ENCODE measurements at places on chromosomes 11 and 22.

DNA sequence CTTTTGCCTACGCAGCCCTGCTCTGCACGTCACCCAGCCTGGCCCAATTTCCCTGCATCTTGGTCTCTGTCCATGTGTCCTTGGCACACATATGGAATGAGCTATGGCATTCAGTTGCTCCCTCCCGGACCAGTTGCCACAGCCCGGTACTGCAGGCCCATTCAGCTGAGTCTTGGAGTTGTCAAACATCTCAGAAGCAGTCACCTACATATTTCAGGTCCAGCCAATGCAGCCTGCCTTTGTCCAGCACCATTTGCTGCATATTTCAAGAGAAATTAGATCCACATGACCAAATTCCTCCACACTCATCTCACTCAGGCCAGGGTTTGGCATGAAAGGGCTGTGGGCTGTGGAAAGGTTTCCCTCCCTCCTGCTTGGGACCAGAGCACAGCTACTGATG lies 76.8 kb downstream of the MN1 start:
- ATAC-seq: no peak

DNA sequence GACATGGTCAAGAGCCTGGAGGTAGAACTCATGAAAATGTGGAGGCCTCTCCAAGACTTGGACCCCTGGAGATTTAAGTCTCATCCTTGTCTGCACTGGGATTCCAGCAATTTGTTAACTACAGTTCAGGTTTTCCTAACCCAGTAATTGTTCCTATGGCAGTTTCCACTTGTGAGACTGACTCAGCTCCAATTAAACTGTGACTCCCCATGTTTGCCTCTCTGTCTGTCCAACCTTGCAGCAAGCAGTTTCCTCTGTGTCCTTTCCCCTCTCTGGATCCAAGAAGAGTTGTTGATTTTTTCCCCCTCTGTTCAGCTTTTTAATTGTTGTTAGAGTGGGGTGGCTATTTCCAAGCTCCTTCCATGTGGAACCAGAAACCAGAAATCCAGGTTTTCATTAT lies 16.2 kb upstream of the ARHGAP20 start:
- ATAC-seq: no peak

DNA sequence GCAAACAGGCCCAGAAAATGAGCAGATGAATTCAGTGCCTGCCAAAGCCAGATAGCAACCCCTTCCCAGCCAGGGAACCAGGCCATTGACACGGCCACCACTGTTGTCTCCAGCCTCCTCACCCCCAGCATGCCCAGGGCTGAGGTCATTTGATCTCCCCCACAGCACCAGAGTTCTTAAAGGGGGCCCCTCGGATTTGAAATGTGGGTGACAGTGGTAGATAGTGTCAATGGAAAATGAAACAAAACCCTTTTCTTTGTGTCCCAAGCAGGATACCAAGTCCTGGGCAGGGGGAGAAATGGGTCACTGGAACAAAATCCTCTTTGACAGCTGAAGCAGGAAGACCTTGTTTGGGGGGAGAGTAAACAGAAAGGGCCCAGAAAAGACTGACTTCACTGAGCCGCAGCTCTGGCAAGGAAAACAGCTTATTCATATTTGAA lies 14.3 kb upstream of the ACCSL start:
- no peak for ATAC-seq

- ATAC-seq: no peak
Observed at GRCh38 chr11:1754376-1755150, 4.2 kb upstream of the IFITM10 start.

DNA sequence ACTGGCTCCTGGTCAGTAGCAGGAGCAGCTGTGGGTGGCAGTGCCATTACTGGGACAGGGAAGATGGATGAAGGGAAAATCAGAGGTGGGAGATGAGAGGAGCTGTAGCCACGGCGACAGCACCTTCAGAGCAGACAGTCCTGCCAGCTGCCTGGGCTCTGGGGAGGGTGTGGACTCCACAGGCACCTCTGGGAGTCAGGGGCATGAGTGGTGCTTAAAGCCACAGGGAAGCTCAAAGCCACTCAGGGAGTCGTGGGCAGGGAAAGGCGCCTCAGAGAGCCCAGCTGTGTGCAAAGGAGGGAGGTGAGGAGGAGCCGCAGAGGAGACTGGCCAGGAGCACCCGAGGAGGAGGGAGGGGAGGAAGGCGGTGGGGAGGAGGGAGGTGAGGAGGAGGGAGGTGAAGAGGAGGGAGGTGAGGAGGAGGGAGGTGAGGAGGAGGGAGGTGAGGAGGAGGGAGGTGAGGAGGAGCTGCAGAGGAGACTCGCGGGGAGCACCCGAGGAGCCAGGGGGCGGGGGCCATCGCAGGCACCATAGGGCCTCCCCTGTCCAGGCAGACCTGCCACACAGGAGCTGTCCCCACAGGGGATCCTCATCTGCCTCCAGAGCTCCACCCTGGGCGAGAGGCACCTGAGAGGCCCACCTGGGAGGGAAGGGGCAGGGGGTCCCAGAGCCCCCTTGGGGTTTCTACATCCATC lies 977.6 kb downstream of the BRD1 start:
- no peak for ATAC-seq

GRCh38 chr11:70483077-70483861 lies 84.9 kb downstream of the CTTN start:
- no peak for ATAC-seq

DNA sequence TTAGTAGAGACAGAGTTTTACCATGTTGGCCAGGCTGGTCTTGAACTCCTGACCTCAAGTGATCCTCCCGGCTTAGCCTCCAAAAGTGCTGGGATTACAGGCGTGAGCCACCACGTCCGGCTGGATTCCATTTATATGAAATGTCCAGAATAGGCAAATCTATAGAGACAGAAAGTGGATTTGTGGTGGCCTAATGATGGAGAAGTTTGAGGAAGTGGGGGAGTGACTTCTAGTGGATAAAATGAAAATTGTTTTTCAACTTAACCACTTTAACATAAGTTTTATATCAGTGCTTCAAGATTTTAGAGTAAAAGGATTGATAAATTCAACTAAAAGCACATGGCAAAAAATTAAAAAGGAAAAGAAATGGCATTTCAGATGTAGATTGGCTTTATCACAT lies 66.2 kb downstream of the HIPK3 start:
- ATAC-seq: no peak

GRCh38 chr11:128133501-128133900 lies 453.9 kb downstream of the ETS1 start:
- no peak for ATAC-seq

DNA sequence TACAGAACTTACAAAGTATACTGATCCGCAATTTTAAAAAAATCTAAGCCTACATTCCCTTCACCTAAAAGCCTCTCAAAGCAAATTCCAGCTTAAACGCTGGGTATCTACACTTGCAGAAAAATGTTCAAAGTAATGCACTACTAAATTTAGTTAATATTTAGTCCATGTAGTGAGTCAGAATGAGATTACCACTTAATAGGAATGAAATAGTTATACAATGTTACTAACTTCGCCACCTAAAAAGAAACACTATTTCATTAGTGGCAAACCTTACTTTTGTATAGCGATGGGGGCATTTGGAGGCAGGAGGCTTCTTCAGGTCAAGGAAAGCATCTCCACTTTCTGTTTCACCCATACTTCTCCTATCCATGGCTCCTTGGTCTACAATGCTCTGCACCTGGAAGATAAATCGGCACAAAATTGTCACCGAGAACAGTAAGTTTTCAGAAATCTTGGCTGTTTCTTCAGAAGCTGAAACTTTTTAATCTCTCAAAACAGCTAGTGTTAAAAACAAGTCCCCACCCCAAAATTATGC lies 1.2 kb downstream of the EIF4ENIF1 start:
- ATAC-seq: no peak

DNA sequence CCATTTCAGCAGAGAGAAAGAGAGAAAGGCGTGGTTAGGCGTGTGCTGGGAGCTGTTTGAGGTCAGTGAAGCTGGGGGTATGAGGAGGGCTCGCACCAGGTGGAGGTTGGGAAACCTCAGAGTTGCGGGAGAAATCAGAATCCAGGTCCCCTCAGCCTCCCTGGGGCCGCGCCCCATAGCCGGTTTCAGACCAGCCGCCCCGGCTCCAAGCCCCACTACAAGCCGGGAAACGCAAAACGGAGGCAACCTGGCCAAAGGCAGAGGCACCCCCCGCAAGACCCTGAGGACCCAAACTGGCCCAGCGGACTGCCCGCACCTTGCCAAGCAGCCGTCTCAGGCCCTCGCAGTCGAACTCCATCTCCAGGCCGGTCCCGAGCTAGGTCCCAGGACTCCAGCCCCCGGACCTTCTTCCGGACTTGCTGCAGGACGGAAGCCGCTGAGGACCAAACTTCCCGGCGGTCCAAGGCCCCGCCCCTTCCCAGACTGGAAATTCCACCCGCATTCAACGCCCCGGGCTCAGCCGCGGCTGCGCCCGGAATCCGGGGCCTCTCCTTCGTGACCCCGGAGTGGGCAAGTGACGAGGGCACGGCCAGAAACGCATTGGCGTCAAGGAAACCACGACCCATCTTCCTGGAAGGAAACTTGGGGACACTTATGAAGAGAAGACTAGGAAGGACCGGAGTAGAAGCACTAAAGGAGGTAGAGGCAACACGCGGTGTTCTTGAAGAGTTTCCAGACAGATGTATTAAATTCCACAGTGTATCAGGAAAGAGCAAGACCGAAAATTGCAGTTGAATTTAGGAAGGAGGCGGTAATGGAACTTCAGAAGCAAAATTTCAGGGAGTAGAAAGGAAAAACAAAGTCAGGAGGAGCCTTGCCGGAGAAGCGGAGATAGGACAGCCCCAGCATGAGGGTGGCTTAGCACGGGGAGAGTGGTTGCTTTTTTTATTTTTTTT lies at the start of gene UEVLD:
Gene UEVLD (minus strand): TSS at position 438 of the 956 bp plus-strand sequence. CDS start 80 bp downstream, at position 358.
- ATAC-seq: peak; percentile 54

DNA sequence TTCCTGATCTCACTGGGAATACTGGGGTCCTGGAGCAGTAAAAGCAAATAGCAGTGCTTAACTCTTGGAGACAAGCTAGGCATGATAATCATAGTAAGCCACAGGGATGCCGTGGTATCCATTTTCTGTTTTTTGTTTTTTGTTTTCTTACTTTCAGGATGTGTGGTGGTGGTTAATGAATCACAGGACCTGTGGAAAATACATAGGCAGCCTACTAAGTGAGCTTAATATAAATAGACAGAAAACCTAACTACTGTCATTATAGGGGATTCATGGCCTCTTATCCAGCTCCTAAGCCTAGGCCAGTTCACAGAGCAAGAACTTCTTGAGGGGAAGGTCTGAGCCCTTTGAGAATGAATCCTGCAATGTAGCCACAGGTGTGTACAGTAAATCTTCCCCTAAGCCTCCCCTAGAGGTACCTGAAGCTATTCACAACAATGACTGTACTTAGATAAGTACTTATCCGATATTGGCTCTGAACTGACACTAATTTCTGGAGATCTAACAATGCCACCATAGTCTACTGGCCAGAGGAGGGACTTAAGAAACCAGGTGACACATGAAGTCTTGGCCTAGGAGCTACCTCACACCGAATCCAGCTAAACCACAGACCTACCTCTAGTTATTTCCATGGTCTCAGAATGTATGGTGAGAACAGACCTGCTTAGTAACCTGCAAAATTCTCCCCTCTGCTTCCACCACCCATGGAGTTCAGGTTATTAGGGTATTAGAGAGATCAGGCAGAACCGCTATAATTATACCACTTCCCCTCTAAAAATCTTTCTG lies 83.6 kb downstream of the ENTHD1 start:
- ATAC-seq: peak; percentile 38

DNA sequence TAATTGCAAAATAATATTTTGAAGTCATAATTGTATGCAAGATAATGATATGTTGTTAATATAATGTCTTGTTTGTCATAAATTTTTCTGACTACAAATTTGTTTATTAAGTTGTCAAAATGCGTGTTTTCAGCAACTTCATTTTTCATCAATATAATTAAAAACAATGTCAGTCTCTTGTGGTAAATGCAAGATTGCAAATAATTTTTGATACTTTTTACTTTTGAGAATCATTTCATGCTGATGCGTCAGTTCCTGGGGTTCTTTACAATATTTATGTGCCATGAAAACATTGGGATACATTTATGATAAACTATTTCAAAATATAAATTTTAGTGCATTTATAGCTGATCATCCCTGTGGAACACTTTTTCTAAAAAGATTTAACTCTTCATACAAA lies 1504.8 kb downstream of the BRD1 start:
- no peak for ATAC-seq

DNA sequence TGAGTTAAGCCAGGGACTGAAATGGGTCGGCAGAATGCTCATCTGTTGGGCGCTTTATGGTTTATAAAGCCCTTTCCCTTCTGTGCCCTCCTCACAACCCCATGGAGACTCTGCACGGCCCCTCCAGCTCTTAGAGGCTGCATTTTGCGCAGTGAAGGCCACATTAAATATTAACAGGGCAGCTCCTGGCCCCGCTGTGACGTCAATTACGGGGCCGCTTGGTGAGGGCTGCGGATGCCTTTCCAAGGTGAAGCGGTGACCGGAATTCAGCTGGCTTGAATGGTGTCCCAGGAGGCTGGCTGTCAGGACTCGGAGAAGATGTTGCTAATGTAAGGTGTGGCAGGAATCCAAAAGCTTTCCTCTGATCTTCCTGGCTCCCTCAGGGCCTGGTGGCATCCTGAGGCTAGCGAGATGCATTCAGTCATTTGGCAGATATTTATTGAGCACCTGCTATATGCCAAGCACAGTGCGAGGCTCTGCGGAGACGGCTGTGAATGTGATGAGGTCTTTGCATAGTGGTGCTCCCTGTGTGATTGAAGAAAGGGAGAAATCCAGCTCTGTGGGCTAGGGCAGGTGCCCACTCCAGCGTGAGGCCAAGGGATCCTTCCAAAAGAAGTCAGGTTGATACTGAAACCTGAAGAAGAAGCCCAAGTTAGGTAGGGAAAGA lies 10.4 kb upstream of the YWHAH start:
- ATAC-seq: no peak

GRCh38 chr22:45521178-45521577 lies 18.5 kb downstream of the FBLN1 start:
- ATAC-seq: no peak

- ATAC-seq: no peak
Observed at GRCh38 chr11:105367129-105367528, 227.6 kb upstream of the CARD18 start.

GRCh38 chr11:128517451-128518230 lies 69.7 kb downstream of the ETS1 start:
- no peak for ATAC-seq

- no peak for ATAC-seq
Observed at GRCh38 chr11:126440276-126440675, 84.8 kb downstream of the ST3GAL4 start.

DNA sequence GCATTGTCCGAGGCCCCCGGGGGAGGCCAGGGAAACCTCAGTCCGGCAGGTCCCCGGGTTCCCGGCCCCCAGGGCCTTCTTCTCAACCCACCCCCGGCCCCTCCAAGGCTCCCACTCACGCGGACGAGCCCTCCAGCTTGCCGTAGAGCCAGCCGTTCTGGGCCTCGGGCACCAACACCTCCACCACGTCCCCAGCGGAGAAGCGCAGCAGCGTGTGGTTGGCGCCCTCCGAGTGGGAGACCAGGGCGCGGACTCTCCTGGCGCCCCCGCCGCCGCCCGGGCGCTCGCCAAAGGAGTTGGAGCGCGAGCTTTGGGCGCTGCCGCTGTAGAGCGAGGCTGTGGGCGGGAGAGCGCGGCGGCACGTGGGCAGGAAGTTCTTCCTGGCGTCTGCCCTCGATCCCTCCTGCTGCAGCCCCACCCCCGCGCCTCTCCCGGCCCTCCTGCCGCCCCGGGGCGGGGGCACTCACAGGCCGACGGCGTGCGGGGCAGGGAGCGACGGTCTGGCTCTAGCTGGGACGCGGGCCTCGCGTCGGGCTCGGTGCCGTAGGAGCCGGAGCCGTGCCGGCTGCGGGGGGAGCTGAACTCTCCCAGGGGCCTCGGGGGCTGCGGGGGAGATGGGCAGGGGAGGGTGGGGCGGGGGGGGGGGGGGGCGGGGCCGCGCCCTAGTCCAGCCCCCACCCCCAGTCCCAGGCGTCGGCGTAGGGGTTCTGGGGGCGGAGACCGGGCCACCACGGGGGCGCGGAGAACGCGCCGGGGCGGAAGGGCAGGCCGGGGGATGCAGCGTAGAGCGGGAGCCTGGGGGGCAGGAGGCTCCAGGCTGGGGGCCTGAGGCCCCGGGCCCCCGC lies 4.9 kb upstream of the SLC16A8 start:
- ATAC-seq: no peak

Measured in activated CD4-positive, CD25-positive, alpha-beta regulatory T cell treated with anti-CD3 and anti-CD28 coated beads, Interleukin-2, amount 50 U/mL, for 24 hours (primary cell).